ENCODE measurements at places on chromosomes 3 and 15.

DNA sequence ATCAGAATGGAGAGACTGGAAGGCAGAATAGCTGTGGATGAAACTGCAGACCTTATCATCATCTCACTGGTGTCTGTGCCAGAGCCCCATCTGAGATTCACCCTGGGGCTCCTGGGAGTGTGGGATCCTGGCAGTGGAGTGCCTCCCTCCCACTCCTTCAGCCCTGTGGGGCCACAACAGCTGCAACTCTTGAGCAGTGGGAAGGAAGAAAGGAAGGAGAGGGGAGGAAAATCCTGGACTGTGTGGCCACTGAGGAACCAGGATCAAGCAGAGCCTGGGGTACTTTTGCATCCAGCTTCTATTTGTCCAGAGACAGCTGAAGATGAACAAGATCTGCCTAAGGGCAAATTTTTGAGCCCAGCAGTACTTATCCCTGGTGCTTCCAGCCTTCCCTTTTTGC lies 13.1 kb upstream of the ALDH1A2 start:
- DNase-seq: no peak

GRCh38 chr3:183151086-183151485 lies 11.4 kb downstream of the LAMP3 start:
- DNase-seq: no peak

DNA sequence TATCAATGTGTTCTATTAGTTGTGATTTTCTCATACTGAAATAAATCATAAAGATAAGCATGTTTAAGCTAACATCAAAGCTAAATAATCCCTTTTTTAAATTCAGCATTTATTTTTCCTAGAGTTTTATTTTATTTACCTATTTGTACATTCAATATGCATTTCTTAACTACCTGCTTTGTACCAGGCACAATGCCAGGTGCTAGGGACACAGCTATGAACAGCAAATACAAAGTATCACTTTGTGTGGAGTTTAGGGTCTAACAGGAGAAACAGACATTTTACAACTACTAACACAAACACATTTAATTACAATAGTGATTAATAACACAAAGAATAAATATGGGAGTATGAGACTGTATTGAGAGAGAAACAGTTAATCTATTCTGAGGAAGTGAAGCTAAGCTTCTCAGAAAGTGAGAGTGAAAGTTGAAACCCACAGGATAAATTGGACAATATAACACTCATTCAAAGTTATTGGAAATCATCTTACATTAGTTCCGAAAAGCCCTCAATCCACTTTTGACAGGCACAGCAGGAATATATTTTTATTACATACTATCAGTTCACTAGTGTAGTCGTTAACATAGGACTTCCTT lies 159.6 kb downstream of the GBE1 start:
- DNase-seq: no peak

GRCh38 chr3:46484388-46484787 lies 13.4 kb upstream of the RTP3 start:
- no peak for DNase-seq

DNA sequence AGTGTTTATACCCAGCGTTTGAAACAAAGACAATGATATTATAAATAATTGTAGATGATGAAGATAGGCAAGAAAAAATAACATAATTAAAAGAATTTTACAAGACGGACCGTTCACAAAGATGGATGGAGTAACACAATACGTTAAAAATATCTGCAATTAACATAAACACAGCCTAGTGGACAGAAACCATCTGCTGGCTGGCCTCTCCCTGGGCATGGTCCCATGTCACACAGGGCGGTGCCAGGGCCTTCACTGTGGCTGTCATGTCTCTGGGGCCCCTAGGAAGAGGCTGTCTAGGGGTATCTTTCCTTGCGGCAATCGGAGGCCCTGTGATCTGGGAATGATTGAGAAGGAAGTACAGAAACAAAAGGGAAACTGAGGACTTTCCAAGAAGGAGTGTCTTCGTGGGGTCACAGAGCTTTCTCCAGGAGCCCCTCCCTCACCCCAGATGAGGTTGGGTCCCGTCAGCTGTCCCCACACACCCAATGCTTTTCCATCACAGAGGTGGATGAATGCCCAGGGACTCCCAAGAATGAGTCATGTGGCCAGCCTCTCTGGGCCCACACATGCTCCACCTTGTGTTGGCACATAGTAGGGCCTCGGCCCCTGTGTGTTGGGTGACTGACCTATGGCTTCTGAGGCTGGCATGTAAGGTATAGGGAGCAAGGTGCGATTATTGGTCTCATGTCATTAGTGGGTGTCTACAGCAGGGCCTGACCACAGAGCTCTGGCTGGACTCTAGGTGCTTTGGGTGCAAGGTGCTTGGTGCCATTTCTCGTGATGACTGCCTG lies 87.1 kb downstream of the DNAJB8 start:
- DNase-seq: no peak

- no peak for DNase-seq
Measured at GRCh38 chr3:25725810-25726209, 57.4 kb downstream of the NGLY1 start.

- no peak for DNase-seq
Measured at GRCh38 chr15:85837011-85837433, 42.3 kb upstream of the KLHL25 start.

DNA sequence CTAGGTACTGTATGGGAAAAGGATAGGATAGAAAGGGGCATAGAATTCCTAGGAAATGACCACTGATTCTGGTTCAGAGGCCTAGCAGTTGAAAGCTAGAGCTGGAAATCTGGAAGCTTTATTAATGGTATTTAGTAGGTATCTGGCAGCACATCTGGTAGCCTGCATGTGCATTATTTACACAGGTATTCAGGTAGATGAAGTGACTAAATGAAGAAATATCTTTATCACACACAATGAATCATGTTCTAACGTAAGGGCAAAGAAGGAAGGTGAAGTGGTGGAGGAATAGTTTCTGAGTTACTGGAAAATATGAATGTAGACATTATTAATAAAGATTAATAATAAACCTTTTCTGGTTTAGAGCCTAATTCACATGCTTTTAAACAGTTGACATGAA lies 119.9 kb downstream of the MBNL1 start:
- DNase-seq: no peak

GRCh38 chr3:69941439-69942176 lies 57.9 kb upstream of the SAMMSON start:
- DNase-seq: no peak

- no peak for DNase-seq
Measured at GRCh38 chr3:56825567-56826438, 24.1 kb upstream of the ARHGEF3 start.

DNA sequence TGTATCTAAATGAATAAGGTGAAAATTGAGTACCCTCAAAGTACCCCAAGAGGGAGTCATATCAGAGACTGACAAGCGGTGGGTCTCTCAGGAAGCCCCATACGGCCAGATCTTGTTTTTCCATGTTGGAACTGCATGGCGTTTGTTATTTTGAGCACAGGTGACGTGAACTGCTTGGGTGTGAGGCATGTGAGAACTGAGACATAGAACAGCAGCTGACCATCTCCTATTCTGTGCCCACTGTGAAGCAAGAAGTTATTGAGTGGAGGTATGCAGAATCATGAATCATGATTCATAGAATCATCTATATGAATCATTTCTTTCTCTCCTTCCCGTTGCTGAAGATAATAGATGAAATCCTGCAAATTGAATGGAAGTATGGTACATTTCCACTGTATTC lies 4.6 kb downstream of the VPS8 start:
- no peak for DNase-seq

DNA sequence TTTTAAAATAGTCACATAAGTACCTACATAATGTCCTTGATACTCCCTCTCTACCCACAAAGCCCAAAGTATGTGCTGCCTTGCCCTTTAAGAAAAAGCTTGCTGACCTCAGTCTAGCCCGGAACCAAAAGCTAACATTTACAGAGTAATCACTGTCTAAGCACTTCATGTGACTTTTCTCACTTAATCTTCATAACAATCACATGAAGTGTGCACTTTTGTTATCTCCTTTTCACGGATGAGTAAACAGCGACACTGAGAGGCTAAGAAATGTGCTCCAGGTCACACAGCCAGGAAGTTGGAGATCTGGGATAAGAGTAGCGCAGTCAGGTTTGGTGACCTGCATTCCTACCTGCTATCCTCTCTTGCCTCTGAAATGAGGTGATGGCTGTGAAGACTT lies 194.0 kb downstream of the ITPR1 start:
- no peak for DNase-seq

- DNase-seq: no peak
Measured at GRCh38 chr3:176795891-176796290, 401.4 kb downstream of the TBL1XR1 start.

GRCh38 chr3:40961104-40961857 lies 238.0 kb upstream of the CTNNB1 start:
- DNase-seq: no peak

- DNase-seq: no peak
Measured at GRCh38 chr3:175278680-175279079, 419.5 kb downstream of the NAALADL2 start.

DNA sequence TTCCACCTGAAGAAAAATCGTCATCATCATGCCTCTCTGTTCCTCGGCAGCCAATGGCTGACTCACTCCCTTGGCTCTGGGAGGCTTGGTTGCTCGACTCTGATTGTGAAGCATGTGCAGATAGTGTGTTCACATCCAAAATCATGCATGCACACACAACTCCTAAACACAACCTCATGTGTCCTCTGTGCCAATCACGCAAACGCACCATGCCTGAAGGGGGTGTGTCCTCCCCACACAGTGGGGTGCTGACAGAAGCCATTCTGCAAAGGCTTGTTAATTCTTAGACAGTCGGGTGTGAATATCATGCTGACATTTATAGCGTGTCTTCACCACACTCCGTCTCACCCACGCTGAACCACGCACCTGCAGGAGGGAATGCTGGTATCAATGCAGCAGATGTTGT lies 11.4 kb upstream of the CCDC174 start:
- DNase-seq: no peak

- DNase-seq: peak; percentile 60
Measured at GRCh38 chr3:186882881-186883685, 40.6 kb downstream of the ADIPOQ start.

GRCh38 chr3:78483090-78483489 lies 1284.7 kb downstream of the ROBO1 start:
- no peak for DNase-seq

DNA sequence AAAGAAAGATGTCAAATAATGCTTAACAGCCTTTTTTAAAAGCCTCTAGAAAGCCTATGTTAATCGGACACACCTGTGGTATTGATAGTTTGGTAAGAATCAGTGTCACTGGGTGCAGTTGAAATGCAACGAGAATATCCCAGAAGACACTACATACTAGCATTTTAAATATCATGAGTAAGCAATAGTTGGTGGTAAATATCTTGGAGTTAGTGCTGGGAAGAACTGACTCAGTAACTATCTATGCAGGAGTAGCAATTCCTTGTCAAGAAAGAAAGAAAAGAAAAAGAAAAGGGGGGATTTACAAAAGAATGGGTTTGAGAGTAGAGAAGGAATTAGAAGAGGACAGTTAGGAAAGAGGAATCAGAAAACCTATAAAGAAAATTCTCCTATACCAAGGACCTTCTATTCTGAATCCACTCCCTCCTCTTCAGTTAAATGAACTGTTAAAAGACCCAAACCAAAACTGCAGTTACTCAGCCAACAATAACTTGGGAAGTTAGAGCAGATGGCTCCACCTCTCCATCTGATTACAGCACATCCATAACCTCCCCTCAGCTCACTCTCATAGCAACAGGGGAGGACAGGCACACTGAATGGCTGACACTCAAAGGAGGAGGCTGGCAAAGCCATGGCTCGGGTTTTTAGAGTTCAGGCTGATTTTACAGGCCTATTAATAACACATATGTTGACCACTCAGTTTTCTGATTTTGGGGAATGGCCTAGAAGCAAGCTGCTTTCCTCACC lies 207.6 kb upstream of the MDFIC2 start:
- no peak for DNase-seq

DNA sequence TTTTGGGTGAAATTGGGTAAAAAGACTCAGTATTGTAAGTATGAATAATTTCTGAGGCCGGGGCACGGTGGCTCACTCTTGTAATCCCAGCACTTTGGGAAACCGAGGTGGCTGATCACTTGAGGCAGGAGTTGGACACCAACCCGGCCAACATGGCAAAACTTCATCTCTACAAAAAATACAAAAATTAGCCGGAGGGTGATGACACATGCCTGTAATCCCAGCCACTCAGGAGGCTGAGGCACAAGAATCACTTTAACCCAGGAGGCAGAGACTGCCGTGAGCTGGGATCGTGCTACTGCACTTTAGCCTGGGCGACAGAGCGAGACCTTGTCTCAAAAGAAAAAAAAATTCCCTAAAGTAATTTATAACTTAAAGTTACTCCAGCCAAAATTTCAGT lies 162.2 kb downstream of the APBA2 start:
- no peak for DNase-seq

DNA sequence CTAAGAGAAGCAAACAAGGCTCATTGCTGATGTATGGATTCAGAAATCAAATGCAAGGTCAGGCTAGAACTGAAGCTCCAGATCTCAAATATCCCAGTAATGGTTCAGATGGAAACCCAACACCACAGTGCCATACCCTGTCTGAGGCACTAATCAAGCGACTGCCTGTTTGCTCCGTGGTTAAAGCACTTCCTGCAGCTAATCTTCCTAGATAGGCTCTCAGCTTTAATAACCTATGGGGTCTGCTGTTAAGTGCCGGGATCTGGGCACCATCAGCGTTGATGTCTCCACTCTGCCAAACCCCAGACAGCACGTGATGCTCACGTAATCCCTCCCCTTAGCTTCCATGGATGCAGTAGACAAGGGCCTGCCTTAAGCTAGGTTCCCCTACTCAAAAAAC lies 262.6 kb downstream of the MECOM start:
- DNase-seq: no peak

DNA sequence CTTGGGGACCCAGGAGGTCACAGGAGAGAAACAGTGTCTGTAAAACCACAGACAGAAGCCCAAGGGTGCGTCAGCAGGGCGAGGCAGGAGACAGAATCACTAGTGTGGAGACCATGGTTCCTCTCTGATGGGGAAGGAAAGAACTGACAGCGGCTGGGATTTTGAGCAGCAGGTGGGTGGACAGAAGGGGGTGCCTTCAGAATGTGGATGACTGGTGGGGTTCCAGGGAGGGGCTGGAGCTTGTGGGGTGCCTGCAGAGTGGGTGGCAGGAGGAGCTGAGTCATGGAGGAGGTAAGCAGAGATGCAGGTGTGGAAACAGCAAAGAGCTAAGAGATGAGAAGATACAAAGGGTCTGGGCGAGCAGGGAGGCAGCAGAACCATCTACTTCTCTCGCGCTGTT lies 124.2 kb downstream of the GABRB3 start:
- no peak for DNase-seq

DNA sequence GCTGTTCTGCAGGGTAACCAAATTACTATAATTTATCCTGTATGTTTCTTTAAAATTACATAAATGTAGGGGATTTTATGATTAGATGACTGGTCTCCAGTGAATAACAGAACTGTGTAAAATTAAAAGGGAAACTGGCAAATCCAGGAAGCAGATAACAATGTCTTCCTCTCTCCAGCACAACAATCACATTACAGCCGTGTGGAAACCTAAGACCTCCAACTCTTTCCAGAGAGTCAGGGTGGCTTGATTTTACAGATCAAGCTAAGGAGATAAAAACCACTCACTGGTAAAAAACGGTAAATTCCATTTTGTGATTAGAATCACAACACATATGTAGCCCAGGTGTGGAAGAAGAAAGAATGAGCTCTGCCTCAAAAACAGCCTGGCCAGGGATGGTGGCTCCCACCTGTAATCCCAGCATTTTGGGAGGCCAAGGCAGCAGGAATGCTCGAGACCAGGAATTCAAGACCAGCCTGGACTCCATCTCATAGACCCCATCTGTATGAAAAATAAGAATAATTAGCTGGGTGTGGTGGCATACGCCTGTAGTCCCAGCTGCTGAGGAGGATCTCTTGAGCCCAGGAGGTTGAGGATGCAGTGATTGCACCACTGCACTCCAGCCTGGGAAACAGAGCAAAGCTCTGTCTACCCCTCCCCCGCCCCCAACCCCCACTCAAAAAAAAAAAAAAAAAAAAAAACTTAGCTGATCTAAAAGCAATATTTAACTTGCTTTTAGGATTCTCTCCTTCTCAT lies 29.0 kb downstream of the IL17RD start:
- no peak for DNase-seq

All from activated naive CD8-positive, alpha-beta T cell treated with anti-CD3 and anti-CD28 coated beads, Interleukin-2, amount 50 U/mL, for 24 hours (primary cell).